Progenitor cell of endocrine pancreas (in vitro differentiated cells): ENCODE measurements at places on chromosomes 4 and X. TPM values are rescaled to one million over a fixed set of nuclear protein-coding genes. Genes with fewer than 3 reads are reported as not detected.
A peak's percentile ranks its signal among the peaks of the same experiment; 100 is the strongest.

DNA sequence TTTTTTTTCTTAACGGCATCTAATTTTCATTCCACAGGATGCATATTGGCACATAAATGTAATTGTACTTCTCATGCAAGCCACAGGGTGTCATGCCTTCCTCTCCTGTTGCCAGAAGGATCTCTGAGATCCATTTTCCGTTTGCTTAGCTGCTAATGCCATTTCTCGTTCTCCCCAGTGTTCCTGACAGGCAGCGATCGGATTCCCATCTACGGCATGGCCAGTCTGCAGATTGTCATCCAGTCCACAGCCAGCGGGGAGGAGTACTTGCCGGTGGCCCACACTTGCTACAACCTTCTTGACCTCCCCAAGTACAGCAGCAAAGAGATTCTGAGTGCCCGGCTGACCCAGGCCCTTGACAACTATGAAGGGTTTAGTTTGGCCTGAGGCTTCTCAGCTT is 8.9 kb upstream of the NAP1L5 start:
- H3K4me3 ChIP-seq: no peak overlapping the region
- no peaks in the 10 kb centered on the region for H3K27me3 ChIP-seq
- H3K27ac ChIP-seq: no peak overlapping the region
- no peaks in the 10 kb centered on the region for H3K36me3 ChIP-seq
- no peak for DNase-seq
- no peaks in the 10 kb centered on the region for H3K4me1 ChIP-seq

GRCh38 chr4:175947117-175947722 is 118.4 kb upstream of the WDR17 start:
- H3K4me1 ChIP-seq: peaks cover 4% of the 10 kb centered on the region
- no peak overlapping the region for H3K27ac ChIP-seq
- peaks cover 1% of the 10 kb centered on the region for H3K36me3 ChIP-seq
- no peak overlapping the region for H3K4me3 ChIP-seq
- no peak for DNase-seq

- no peak overlapping the region for H3K27ac ChIP-seq
- peaks cover 31% of the 10 kb centered on the region for H3K36me3 ChIP-seq
- DNase-seq: no peak
- H3K4me1 ChIP-seq: no peaks in the 10 kb centered on the region
Observed at GRCh38 chrX:53642337-53642736, 44.2 kb downstream of the HUWE1 start.

- no peak for DNase-seq
- H3K27me3 ChIP-seq: no peaks in the 10 kb centered on the region
- H3K4me1 ChIP-seq: peaks cover 5% of the 10 kb centered on the region
- H3K27ac ChIP-seq: no peak overlapping the region
- H3K36me3 ChIP-seq: no peaks in the 10 kb centered on the region
Observed at GRCh38 chr4:72186714-72187113, 154.9 kb downstream of the NPFFR2 start.

- DNase-seq: no peak
- peaks cover 5% of the 10 kb centered on the region for H3K27me3 ChIP-seq
- H3K36me3 ChIP-seq: no peaks in the 10 kb centered on the region
- H3K4me1 ChIP-seq: no peaks in the 10 kb centered on the region
Observed at GRCh38 chr4:108287834-108288413, 119.2 kb upstream of the LEF1 start.

DNA sequence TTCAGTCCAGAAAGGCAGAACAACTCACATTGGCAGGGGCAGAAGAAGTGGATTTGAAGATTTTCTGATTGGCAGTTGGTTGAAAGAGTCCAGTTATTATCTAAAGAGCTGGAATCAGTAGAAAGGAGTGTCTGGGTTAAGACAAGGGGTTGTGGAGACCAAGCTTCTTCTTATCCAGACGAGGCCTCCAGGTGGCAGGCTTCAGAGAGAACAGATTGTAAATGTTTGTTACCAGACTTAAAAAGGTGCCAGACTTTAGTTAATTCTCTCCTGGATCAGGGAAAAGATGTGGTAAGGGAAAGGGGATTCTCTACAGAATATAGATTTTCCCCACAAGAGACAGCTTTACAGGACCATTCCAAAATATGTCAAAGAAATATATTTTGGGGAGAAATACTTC is 36.7 kb upstream of the TLR3 start:
- H3K36me3 ChIP-seq: peaks cover 12% of the 10 kb centered on the region
- H3K27me3 ChIP-seq: peaks cover 23% of the 10 kb centered on the region
- no peak overlapping the region for H3K4me3 ChIP-seq
- H3K4me1 ChIP-seq: no peaks in the 10 kb centered on the region
- no peak for DNase-seq
- no peak overlapping the region for H3K27ac ChIP-seq

GRCh38 chr4:40367451-40367850 is 32.3 kb downstream of the CHRNA9 start:
- H3K27ac ChIP-seq: no peak overlapping the region
- no peaks in the 10 kb centered on the region for H3K36me3 ChIP-seq
- H3K4me3 ChIP-seq: no peak overlapping the region
- no peaks in the 10 kb centered on the region for H3K27me3 ChIP-seq

DNA sequence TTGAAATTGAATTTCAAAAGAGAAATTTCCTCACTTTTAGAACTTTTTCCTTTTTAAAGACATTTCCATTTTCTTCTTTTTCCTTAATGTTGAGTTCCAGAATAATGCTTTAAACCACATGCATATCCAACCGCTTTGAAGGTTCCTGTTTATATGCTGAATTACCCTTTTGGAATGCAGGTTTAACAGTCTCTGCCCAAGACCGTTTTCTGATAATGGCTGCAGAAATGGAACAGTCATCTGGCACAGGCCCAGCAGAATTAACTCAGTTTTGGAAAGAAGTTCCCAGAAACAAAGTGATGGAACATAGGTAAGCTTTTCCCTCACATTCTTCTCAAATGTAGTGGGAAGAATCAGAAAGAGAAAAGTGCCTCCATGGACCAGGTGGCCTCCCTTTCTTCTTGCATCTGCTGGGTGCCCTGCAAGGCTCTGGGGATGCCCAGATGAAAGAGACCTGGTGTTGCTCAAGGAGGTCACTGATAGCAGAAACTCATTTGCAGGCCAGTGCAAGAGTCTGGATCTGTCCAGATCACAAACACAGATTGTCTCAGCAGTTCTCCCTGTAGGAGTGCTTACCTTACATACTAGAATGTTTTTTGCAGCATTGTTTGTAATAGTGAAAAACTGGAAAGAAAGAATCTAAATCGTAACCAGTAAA is 42.9 kb downstream of the MOSPD2 start:
- no peak overlapping the region for H3K4me3 ChIP-seq
- H3K4me1 ChIP-seq: no peaks in the 10 kb centered on the region
- no peak overlapping the region for H3K27ac ChIP-seq
- no peaks in the 10 kb centered on the region for H3K27me3 ChIP-seq

GRCh38 chrX:21479695-21480270 is 105.6 kb downstream of the CNKSR2 start:
- H3K27me3 ChIP-seq: no peaks in the 10 kb centered on the region
- peaks cover 7% of the 10 kb centered on the region for H3K4me1 ChIP-seq
- H3K36me3 ChIP-seq: no peaks in the 10 kb centered on the region
- H3K4me3 ChIP-seq: no peak overlapping the region

- no peaks in the 10 kb centered on the region for H3K27me3 ChIP-seq
- no peak overlapping the region for H3K27ac ChIP-seq
- H3K36me3 ChIP-seq: no peaks in the 10 kb centered on the region
- H3K4me3 ChIP-seq: no peak overlapping the region
Observed at GRCh38 chr4:14289708-14290107, 662.2 kb upstream of the BOD1L1 start.

- peaks cover 13% of the 10 kb centered on the region for H3K4me1 ChIP-seq
- no peaks in the 10 kb centered on the region for H3K27me3 ChIP-seq
- peaks cover 3% of the 10 kb centered on the region for H3K36me3 ChIP-seq
- peak overlapping the region; percentile 9 for H3K27ac ChIP-seq
Observed at GRCh38 chr4:4443821-4444220, 56.9 kb downstream of the NSG1 start.

GRCh38 chrX:42096265-42096920 is 173.0 kb upstream of the CASK start:
- no peaks in the 10 kb centered on the region for H3K4me1 ChIP-seq
- H3K27me3 ChIP-seq: no peaks in the 10 kb centered on the region
- no peak overlapping the region for H3K27ac ChIP-seq
- no peaks in the 10 kb centered on the region for H3K36me3 ChIP-seq
- no peak overlapping the region for H3K4me3 ChIP-seq

GRCh38 chrX:42434458-42435166 is 343.4 kb downstream of the PPP1R2C start:
- no peak overlapping the region for H3K27ac ChIP-seq
- no peaks in the 10 kb centered on the region for H3K27me3 ChIP-seq
- H3K36me3 ChIP-seq: no peaks in the 10 kb centered on the region
- H3K4me3 ChIP-seq: no peak overlapping the region
- H3K4me1 ChIP-seq: peaks cover 7% of the 10 kb centered on the region

DNA sequence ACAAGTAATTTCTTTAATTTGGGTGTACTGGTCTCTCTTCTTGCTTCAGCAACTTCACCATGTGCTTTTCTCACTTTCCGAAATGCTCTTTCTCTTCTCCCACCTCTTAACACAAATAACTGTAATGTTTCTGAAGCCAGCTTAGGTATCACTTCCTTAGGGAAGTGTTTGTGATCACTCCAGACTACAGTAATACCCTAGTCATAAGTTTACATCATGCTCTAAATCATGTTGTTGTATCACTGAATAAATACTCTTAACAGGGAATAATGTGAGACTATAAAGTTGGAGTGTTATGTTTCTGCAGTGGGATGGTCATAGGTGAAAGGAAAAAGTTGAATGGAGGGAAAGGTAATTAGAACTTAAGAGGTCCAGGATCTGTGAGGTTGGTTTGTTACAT is 712.3 kb downstream of the C4orf33 start:
- H3K36me3 ChIP-seq: no peaks in the 10 kb centered on the region
- no peaks in the 10 kb centered on the region for H3K27me3 ChIP-seq
- no peaks in the 10 kb centered on the region for H3K4me1 ChIP-seq
- DNase-seq: no peak
- no peak overlapping the region for H3K4me3 ChIP-seq

DNA sequence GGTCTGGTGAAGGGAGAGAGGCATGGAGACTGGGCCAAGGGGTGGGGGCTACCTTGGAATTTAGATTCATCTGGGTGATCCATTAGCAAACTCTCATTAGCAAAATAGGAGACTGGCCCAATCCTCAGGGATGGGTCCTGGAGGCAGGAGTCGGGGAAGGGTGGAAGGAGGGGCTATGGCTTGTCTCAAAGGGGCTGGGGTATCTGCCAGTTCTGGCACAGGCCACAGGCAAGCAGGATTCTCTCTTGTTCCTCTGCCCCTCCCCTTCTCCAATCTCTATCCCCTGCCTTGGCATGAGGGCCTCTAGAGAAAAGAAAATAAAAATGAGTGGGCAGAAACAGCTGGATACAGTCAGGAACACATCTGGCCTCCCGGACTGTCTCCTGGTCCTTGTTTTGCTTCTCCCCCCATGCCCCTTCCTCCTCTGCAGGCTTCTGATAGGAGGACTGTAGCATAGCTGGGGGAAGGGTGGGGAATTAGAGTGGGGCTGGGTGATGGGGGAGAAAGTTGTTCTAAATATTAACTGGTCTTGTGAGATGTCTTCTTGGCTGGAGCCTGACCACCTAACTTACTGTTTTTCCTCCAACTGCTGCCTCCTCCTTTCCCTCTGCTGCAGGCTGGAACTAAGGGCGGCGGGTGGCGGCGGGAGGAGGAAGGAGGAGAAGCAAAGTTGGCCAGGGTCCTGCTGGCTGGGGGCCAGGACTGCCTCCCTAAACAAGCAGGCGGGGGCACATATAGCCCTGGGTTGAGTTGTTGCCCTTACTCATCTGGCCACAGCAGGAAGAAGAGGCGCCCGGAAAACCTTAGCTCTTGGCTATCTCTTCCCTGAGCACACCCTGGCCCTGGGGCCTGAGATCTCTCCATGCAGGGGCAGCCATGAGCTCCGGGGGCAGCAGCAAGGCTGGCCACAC is 53.3 kb upstream of the LAS1L start:
- no peaks in the 10 kb centered on the region for H3K36me3 ChIP-seq
- DNase-seq: no peak
- no peaks in the 10 kb centered on the region for H3K27me3 ChIP-seq
- H3K4me3 ChIP-seq: no peak overlapping the region

DNA sequence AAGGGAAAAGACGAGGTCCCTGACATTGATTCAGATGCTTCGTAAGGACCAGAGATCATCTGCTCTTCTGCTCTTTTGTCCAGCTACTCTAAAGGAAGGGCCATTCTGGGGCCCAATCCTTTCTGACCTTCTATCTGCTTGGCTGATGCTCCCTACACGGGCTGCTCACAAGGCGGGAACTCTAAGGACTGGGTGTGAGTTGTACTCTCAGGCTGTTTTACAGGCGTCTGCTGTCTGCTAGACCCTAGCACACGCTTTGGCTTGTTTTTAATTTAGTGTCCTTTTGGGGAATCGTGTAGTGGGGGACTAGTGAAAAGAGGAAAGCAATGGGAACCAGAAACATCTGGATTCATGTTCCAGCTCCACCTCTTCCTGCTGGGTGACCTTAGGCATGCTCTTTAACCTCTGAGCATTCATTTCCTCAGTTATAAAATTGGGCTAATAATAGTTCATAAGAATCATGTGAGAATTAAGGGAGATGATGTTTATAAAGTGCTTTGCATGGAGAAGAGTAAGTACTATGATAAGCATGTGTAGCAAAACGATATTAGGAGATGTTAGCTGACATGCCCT is 53.1 kb downstream of the CASP3 start:
- H3K27ac ChIP-seq: no peak overlapping the region
- no peak overlapping the region for H3K4me3 ChIP-seq
- no peaks in the 10 kb centered on the region for H3K36me3 ChIP-seq
- H3K4me1 ChIP-seq: peaks cover 15% of the 10 kb centered on the region

- H3K27ac ChIP-seq: no peak overlapping the region
- no peak overlapping the region for H3K4me3 ChIP-seq
- no peaks in the 10 kb centered on the region for H3K36me3 ChIP-seq
Observed at GRCh38 chr4:85243857-85244256, 231.1 kb upstream of the ARHGAP24 start.

DNA sequence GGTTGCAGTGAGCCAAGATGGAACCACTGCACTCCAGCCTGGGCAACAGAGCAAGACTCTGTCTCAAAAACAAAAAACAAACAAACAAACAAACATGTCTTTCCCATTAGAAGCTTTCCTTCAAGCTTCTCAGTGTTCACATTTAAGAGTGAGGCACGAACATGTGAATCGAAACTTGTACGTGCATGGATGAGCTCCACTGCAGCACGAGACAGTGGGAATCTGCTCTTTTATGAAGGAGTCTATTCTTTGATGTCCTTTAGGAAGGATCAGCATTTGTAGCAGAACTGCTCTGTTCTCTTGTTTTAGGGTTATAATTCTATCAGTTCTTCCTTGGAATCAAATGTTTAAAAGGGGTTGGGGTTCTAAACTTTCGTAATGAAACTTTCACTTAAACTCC is 23.4 kb upstream of the ZNF518B start:
- peaks cover 7% of the 10 kb centered on the region for H3K4me1 ChIP-seq
- no peak overlapping the region for H3K27ac ChIP-seq
- H3K36me3 ChIP-seq: no peaks in the 10 kb centered on the region
- H3K4me3 ChIP-seq: no peak overlapping the region
- H3K27me3 ChIP-seq: no peaks in the 10 kb centered on the region
- no peak for DNase-seq

GRCh38 chrX:97215186-97215585 is 331.5 kb downstream of the RPA4 start:
- H3K27ac ChIP-seq: no peak overlapping the region
- H3K27me3 ChIP-seq: no peaks in the 10 kb centered on the region
- no peak for DNase-seq

CT45A5 gene
- not detected in 2 replicates for total RNA-seq

IL1RAPL2 gene
- 0.80 and 0.91 TPM in 2 replicates for total RNA-seq

RNF175 gene
- total RNA-seq: 1.7 and 1.9 TPM in 2 replicates

HSFX3 gene
- not detected in 2 replicates for total RNA-seq

RASL11B gene
- total RNA-seq: 9.3 and 9.7 TPM in 2 replicates

PRR32 gene
- not detected in 2 replicates for total RNA-seq

GJB1 gene
- total RNA-seq: 22.2 and 23.6 TPM in 2 replicates

SUPT20HL1 gene
- total RNA-seq: not detected in 2 replicates

TCEAL4 gene
- total RNA-seq: 67.4 and 72.3 TPM in 2 replicates

AMBN gene
- total RNA-seq: not detected in 2 replicates

FAM53A gene
- 2.4 and 3.0 TPM in 2 replicates for total RNA-seq

SLITRK4 gene
- total RNA-seq: 14.5 and 15.7 TPM in 2 replicates

ART3 gene
- 5.0 and 7.3 TPM in 2 replicates for total RNA-seq
